ENCODE measurements at places on chromosomes 1 and 21.

DNA sequence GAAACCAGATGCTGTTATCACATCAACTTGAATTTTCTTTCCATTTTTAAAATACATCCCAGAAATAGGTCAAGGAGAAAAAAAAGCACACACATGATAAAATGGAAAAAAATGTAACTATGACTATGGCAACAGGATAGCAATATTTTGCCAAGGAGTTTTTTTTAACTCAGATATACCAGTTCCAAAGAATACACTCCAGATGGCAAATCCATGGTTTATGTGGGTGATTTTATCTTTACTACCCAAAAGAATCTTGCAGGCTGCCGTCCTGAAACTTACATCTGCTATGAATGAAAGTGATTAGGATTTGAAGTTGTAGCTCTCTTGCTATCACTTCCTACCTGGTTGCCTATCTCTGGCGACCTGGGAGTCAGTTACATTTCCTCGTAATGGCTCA is 91.0 kb upstream of the PLPPR4 start:
- DNase-seq = no peak

DNA sequence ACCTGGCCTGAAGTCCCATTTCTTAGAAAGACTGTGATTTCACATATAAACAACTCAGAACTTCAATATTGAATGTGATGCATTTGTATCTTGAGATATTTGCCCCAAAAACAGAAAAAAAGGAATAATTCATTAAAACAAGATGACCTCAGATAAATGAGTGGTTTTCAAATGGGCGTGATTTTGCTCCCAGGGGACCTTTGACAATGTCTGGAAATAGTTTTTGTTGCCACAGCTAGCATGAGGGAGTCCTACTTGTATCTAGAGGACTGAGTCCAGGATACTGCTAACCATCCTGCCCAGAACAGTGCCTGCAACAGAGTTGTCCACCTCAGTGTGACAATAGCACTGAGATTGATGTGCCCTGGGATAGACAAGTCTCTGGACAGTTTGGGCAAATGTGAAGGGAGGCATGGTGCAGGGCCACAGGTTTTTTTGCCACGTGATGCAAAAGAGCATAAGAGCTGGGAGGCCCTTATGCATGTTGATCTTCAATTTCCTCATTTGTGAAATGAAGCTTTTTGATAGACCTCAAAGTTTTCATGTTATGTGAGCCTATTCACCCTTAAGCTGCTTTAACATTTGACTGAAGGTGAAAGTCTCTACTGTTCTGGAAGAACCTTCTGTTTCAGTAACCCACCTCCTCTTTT is 46.2 kb downstream of the MAP3K7CL start:
- no peak for DNase-seq

GRCh38 chr1:199742547-199742946 is 285.0 kb upstream of the NR5A2 start:
- DNase-seq = no peak

- DNase-seq = no peak
Measured at GRCh38 chr1:27955076-27955475, 4.7 kb upstream of the XKR8 start.

- no peak for DNase-seq
Measured at GRCh38 chr21:35682904-35683549, 377.3 kb downstream of the SETD4 start.

GRCh38 chr1:154448331-154448811 is 43.2 kb downstream of the IL6R start:
- DNase-seq = no peak

GRCh38 chr1:53604291-53604919 is 134.6 kb downstream of the GLIS1 start:
- no peak for DNase-seq

- DNase-seq = no peak
Measured at GRCh38 chr1:86542631-86543030, 4.2 kb upstream of the CLCA4 start.

- no peak for DNase-seq
Measured at GRCh38 chr1:19484338-19484797, 971 bp downstream of the CAPZB start.

Data from GM12892 (cell line).